ENCODE measurements at places on chromosomes 5 and 9. TPM values are rescaled to one million over a fixed set of nuclear protein-coding genes. Genes with fewer than 3 reads are reported as not detected.

The CBY3 gene
- 0.59 TPM for total RNA-seq

The SLC34A1 gene
- total RNA-seq, result 0.85 TPM

The MARVELD2 gene
- 0.18 TPM for total RNA-seq

The TNFAIP8 gene
- 109 TPM for total RNA-seq

The C9orf153 gene
- total RNA-seq, result 0.38 TPM

The RORB gene
- 0.33 TPM for total RNA-seq

The PCDHA4 gene
- total RNA-seq, result not detected

The LCN6 gene
- total RNA-seq, result not detected

The PSMD5 gene
- total RNA-seq, result 53.6 TPM

The ENTREP1 gene
- total RNA-seq, result not detected

The FXN gene
- 33.9 TPM for total RNA-seq

The TUSC1 gene
- not detected for total RNA-seq

The REEP2 gene
- 1.7 TPM for total RNA-seq

The PPP2CA gene
- total RNA-seq, result 123 TPM
